Activated CD4-positive, CD25-positive, alpha-beta regulatory T cell treated with anti-CD3 and anti-CD28 coated beads, Interleukin-2, amount 50 U/mL, for 16 hours (primary cell): ENCODE measurements at places on chromosomes 11 and 22.

GRCh38 chr22:26045051-26045450 lies 124.2 kb upstream of the SEZ6L start:
- no peak for DNase-seq

DNA sequence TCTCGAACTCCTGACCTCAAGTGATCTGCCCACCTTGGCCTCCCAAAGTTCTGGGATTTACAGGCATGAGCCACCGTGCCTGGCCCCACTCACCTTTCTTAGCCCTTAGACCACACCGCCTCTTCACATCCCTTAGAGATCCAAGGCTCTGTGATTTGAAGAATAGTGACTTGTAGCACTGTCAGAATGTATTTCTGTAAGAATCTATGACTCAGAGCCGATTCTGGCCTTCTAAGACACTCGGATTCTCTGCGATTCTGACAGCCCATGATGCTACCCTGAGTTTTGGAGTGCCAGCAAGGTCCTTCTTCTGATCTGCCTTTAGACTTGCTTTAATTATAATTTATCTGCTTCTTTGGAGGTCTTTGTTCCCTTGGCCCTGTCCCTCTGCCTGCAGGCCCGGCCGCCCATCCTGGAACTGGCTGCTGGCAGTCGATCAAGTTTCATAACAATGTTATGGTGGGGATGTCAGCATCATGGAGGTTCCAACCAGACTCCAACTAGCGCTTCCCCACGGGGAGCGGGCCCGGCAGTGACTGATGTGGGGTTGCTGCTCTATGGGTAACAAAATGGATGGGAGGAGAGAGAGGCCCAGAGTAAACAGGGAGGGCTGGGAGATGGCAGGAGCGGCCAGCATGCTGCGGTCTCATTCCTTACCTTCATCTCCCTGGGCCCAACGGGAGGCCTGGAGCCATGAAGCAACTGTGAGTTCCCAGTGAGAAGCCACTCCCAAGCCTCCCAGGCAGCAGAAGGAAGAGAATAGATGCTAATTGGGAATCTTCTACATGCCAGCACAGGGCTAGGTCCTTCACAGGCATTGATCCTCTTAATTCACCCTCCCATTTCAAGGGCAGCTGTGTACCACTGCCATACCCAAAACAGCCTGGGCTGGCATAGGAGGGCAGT lies 55.7 kb upstream of the RASD2 start:
- no peak for DNase-seq

DNA sequence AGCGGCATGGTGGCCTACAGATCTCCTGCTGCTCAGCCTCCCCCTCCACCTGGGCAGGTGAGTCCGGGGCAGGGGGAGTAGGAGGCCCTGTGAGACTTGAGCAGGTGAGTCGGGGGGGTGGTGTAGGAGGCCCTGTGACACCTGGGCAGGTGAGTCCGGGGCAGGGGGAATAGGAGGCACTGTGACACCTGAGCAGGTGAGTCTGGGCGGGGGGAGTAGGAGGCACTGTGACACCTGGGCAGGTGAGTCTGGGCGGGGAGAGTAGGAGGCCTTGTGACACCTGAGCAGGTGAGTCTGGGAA lies 299.3 kb downstream of the BRD1 start:
- DNase-seq: no peak

DNA sequence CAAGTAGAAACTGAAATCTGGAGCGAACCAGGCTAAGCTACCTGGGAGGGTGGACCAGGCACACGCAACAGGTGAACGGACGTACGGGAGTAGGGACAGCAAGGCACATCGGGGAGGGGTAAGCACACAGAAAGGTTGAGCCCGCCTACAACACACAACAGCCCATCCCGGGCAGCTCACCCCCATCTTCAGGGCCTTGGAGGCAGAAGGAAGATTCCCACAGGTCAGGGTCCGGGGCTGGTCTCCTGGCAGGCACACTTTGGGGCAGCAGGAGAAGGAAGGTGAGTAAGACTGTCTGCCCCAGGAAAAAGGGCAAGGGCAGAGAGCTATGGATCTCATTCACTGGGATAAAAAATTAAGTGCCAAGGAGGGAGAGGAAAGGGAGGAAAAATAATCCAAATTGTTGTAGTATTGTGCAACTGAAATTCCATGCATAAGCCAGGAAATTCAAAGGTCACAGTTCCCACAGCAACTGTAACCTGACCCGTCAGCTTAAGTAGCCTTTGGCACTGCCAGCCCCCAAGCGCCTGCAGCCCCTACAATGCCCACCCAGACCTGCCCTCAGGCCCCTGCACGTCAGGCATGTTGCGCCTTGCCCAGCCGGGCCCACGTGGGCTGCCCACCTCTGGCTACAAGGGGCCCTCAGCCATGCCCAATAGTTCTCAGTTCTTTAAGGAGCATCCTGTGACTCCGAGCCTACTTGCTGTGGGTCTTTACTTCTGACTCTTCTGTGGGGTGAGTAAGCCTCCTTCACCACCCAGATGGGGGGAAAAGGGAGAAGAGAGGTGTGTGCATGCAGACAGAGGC lies 51.8 kb downstream of the MICAL3 start:
- DNase-seq: no peak

DNA sequence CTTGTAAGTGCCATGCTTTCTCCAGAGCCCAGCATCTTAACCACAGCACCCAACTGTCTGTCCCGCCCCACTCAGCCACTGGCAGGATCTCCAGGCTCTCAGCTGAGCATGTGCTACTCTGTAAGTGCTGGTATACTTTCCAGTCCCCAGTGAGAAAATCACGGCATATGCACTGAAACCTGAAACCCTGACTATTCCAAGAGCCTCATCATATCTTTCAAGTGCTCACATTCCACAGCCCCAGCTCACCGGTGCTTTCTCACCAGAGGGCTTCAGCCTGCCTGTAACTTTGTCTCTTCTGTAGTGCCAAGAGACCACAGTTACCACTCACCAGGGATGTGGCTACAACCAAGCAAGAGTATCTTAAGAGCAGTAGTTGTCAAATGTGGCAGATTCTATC lies 24.4 kb upstream of the PAMR1 start:
- DNase-seq: no peak

DNA sequence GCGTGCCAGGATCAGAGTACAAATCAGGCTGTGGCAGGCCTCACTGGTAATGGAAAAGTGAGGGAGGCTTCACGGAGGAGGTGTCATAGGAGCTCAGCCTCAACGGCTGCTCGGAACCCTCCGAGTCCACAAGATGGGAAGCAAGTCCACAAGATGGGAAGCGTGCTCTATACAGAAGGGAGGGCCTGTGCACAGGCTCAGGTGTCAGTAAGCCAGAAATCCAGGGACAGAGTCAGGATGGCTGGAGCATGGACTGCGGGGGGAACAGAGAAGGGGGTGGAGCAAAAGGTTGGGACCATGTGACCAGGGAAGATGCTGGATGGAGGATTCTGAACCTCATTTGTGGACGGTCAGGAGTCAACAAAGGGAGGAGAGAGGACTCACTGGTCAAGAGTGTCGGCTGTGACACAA lies 3.4 kb upstream of the DPP3 start:
- DNase-seq: no peak

DNA sequence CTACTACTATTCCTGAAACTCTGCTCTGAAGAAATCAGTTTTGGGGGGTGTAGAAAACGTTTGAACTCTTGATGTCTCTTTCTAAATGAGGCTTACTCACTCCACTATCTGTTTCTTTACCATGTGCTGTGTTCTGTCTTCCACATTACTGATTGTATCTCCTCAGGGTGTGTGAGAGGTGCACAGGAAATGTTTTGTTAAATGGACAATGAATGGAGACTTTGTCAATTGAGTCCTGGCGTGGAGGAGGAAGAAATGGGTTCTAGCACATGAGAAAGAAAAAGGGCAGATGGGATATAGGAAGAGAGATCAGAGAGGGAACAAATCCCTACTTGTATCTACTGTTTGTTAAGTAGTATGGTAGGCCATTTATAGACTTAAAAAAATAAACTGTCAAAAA lies 577.1 kb upstream of the CCDC90B start:
- DNase-seq: no peak
